Ovary (tissue), 10 donors: ENCODE measurements at places on chromosomes 16 and 17.

GRCh38 chr17:33595828-33596227, 302.7 kb upstream of the ASIC2 start:
- no peak for DNase-seq

DNA sequence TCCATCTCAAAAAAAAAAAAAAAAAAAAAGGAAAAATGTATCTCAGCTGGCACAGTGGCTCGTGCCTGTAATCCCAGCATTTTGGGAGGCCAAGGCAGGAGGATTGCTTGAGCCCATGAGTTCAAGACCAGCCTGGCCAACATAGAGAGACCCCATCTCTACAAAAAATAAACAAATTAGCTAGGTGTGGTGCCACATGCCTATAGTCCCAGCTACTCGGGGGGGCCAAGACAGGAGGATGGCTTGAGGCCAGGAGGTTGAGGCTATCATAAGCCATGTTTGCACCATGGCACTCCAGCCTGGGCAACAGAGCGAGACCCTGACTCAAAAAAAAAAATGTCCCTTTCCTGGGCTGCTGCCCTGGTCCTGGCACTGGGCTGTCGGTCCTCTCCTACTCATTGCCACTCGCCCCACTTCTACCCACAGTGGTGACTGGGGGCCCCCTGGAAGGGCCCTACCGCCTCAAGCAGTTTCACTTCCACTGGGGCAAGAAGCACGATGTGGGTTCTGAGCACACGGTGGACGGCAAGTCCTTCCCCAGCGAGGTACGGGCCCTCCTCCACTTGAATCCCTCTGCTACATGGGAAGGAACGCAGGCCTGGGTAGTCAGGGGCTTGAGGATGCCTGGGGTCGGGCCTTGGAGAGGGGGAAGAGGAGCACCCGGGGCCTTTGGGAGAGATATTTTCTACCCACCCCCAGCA, 6.1 kb downstream of the CA7 start:
- no peak for DNase-seq

DNA sequence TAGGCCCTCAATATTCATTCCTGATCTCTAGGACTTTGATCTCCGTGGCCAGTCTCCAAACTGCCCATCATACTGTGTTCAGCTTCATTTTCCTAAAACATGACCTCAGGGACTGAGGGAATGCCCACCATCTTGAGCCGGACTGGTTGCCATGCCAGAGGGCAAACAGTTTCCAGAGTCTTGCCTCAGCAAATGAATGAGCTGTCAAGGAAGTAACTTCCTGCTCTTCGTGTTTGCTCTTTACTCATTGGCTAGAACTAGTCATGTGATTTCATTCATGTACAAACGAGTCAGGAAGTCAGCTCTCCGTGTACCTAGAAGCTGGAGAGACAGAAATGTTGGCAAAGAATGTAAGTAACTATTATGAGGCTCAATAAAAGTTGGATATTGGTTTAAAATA, 50.2 kb downstream of the ANKFN1 start:
- DNase-seq = no peak

DNA sequence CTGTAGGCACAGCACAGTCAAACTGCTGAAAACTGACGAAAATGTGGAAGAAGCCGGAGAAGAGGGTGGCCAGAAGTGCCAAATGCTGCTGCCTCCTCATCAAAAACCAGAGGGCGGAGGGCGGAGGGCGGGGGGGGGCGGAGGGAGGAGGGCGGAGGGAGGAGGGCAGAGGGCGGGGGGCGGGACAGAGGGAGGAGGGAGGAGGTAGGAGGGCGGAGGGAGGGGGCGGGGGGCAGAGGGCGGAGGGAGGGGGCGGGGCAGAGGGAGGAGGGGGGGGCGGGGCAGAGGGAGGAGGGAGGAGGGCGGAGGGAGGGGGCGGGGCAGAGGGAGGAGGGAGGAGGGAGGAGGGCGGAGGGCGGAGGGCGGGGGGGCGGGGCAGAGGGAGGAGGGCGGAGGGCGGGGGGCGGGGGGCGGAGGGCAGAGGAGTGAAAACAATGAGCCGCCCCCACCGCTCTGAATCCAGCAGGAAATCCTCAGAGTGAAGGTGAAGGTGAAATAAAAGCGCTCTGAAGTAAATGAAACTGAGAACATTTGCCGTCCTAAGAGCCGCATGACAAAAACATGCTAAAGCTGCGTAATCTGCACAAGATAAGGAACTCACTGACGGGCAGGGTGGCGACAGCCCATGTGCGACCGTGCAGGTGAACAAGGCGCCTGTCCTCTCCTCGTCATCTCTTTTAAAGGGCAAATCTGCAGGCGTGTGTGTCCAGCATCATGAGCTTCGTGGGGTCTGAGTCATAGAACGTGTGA, 22.6 kb upstream of the CBFA2T3 start:
- no peak for DNase-seq

DNA sequence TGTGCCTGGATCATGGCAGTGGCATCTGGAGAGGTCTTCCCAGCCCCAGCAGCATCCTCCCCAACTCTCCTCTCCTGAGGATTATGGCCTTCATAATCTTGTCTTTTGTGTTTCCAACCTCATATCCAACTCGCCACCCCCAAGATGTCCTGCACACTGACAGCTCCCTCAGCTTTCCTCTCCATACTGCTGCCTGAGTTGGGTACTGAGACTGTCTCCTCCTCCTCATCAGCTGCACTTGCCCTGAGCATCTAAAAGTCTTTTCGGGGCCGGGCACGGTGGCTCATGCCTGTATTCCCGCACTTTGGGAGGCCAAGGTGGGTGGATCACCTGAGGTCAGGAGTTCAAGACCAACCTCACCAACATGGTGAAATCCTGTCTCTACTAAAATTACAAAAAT, 2.0 kb downstream of the CD300LB start:
- DNase-seq = no peak

- DNase-seq = no peak
Measured at GRCh38 chr17:82243648-82244412, 15.0 kb downstream of the SLC16A3 start.

- no peak for DNase-seq
Measured at GRCh38 chr16:89561142-89561883, 831 bp downstream of the RPL13 start.

GRCh38 chr17:38704606-38705522, at the start of gene MLLT6:
Gene MLLT6 (plus strand): TSS chr17:38705273. CDS start chr17:38705633, 360 bp downstream.
- DNase-seq = peak; percentile 85

- DNase-seq = no peak
Measured at GRCh38 chr17:74235040-74235581, 21.7 kb downstream of the TTYH2 start.

DNA sequence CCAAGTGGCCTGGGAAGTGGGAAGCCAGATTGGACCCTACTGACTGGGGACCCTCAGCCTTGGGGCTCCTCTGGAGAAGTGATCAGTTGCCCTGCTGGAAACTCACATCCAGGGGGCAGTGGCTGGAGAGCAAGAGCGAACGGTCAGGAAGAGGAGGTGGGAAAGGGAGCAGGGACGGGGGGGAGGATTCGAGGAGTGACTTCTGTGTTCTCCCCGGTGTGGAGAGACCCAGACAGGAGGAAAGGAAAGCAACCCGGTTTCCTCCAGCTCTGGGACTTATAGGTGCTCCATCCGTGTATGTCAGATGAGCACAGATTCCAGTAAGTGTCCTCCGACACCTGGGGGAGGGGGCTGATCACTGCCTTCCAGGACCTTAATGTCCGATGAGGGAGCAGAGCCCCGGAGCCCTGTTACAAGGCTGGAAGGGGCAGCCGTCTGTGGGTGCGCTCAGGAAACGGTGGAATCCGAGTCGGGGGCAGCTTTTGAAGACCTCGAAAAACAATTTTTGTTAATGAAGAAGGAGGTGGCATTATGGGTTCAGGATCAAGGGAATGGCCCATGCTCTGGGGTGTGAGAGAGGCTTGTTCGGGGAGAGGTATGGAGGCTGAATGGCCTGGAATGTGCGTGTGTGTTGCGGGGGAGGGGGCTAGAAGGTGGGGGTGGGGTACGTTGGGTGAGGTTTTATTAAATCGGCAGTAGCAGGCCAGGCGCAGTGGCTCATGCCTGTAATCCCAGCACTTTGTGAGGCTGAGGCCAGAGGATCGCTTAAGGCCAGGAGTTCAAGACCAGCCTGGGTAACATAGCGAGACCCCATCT, 34.8 kb upstream of the NDRG4 start:
- no peak for DNase-seq

- no peak for DNase-seq
Measured at GRCh38 chr17:77577491-77577890, 381.0 kb upstream of the TNRC6C start.

DNA sequence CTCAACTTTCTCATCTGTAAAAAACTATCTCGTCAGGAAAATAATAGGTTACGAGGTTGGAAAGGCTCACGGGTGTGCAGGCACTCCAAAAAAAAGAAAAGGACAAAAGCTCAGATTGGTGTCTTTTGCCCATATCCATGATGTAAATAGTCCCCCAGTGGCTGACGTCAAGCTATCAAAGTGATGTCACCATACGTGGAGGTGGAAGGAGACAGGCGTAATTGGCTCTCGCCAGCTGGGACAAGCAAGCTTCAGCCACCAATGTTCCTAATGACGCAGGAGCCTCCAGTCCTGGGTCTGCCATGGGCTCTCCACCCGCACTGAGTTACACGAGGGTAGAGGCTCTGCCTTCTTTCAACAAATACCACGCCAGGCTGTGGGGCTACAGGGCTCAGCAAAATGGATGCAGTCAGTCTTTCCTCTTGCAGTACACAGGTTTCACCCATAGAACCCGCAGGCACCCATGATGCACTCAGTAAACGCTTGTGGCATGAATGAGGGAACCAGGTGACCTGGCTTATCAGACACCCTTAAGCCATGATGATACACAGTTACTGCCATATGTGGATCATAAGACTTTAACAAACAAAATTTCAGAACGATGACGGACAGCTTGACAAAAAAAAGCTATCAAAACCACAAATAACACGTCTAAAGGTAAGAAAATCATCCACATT, 50.5 kb downstream of the COTL1 start:
- DNase-seq = no peak

- DNase-seq = peak; percentile 71
Measured at GRCh38 chr17:1783271-1783670, 21.4 kb downstream of the SERPINF1 start.

- no peak for DNase-seq
Measured at GRCh38 chr16:23836404-23837311, 875 bp downstream of the PRKCB start.

DNA sequence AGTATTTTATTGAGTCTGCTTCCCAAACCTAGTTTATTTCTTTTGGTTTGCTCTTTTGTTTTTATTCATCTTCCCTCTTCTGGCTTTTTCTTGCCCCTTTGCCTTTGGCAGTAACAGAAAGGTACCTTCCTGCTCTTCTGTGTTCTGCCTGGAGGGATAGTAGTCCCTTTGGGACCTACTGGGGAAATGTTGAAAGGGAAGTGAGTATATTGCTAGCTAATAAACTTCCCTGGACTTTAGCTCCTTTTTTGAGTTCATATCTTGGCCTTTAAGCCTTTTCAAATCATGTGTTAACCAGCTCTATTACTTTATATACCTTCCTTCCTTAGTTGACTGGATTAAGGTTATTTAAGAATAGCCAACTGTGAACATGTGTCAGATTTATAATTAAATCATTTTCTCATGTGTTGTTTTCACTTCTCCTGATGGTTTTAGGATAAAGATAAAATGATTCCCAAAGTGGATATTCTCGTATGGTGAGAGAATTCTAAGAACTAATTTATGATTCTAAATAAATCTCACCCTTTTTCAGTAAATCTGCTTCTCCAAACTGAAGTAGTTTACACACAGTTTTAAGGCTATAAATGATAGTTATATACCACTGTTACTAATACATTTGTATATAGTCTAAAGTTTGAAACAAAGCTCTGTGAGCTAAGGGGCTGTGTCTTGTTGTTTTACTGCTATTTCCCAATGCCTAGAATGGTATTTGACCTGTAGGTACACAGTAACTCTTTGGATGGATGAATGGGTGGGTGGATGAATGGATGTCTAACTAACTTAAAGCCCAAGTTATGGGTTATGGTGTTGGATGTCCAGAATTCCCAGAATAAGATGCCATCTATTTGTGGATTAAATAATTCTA, 45.7 kb downstream of the OMG start:
- DNase-seq = no peak

- DNase-seq = no peak
Measured at GRCh38 chr16:88727871-88728270, 21.6 kb downstream of the CTU2 start.

GRCh38 chr17:10357768-10358167, 15.0 kb downstream of the MYH13 start:
- peak; percentile 16 for DNase-seq
